ENCODE measurements at places on chromosomes 6 and 20.
A peak's percentile ranks its signal among the peaks of the same experiment; 100 is the strongest.

GRCh38 chr6:169229615-169230321 is 23.9 kb downstream of the THBS2 start:
- DNase-seq, result no peak

- DNase-seq, result no peak
Observed at GRCh38 chr6:84597238-84597875, 167.0 kb downstream of the TBX18 start.

GRCh38 chr6:113936093-113936934 is 34.6 kb downstream of the HDAC2 start:
- DNase-seq, result no peak

GRCh38 chr6:136089876-136090275 is 160.2 kb downstream of the MTFR2 start:
- no peak for DNase-seq

DNA sequence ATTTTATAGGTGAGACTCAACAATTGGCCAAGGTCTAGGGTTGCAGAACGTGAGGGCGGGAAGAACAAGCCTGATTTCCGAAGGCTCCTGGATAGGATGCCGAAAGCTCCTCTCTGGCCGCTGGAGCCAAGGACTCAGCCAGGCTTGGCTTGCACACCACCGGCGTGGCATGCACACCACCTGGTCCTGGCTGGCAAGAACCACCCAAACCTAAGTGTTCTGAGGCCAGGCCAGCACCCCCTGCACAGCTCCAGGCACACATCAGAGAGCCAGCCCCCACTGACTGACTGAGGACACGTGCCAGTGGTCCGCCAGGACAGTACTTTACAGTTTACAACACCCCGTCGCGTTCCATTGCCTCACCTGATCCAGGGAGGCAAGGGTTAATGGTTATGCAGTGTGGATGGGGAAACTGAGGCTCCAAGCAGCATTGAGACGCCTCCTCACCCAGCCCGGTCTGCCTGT is 414 bp downstream of the TGM2 start:
- DNase-seq, result no peak

DNA sequence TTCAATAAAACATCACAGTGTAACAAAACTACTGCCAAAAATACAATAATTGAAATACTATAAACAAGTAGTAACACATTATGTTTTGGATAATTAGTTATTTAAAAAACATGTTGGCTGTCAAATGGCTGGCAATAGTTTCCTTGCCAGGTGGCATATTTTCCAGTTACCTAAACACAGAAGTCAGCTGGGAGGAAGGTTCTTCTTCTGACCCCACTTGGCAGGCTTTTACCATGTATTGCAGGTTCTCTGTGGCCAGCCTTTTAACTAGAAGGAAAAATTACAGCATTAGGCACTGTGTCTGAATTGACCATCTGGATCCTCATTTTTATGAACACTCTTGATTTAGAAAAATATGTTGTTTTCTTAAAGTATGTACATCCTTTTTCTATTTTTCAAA is 131.4 kb downstream of the MMS22L start:
- no peak for DNase-seq

DNA sequence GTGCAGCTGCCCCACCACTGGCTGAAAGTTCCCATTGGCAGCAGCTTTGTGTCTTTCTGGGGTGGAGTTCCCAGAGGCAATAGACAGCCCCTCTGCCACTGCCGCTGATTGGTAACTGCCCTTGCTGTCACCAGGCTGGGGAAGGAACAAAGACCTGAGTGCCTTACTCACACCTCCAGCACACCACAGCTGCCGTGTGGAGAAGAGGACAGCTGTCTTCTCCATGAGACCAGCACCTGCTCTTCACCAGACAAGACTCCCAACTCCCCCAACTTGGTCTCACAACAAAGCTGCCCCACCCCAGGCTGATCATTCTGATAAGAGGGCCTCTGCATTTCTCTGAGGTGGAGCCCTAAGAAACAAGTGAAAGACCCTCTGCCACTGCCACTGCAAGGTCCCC is 39.7 kb upstream of the PTCHD4 start:
- no peak for DNase-seq

GRCh38 chr6:15761045-15761502 is 98.2 kb upstream of the DTNBP1 start:
- no peak for DNase-seq

DNA sequence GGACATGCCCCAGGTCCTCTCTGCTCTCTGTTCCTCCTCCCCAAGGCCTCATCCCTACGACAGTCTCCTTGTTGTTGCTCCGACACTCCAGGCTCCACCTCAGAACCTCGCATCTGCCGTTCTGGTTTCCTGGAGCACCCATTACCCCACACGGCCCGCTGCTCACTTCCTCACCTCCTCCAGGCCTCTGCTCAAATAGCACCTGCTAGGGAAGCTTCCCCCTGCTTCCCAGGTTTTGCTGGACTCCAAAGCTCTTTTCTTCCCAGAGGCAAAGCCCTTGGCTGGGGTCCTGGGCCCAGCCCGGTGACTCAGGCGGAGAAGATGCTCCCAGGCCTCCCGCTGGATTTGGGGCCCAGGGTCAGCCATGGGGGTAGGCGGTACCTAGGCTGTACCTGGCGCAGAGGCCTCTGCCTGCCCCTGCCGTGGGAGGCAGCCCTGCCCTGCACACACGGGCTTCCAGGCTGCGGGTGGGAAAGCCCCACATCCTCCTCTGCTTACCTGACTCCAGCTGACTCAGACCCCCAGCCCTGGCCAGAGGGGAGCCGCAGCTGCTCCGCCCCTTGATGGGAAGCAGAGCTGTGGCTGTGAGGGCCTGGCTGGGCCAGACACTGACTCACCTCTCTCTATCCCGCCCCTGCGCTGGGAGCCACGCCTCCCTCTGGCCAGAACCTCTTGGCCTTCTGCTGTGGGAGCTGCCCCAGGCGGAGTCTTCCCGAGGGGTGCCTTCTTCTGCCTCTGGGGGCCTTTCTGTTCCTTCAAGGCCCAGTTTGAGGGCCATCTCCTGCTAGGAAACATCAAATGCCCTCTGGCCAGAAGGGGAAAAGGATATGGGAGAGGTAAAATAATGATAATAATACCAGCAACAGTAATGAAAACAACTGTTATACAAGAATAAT is 130.5 kb downstream of the CEBPB start:
- DNase-seq, result peak; percentile 30

- no peak for DNase-seq
Observed at GRCh38 chr6:17022604-17023003, 79.2 kb upstream of the STMND1 start.

GRCh38 chr20:20070871-20071726 is 18.8 kb downstream of the CFAP61 start:
- no peak for DNase-seq

GRCh38 chr20:10067321-10067720 is 32.5 kb downstream of the ANKEF1 start:
- no peak for DNase-seq

DNA sequence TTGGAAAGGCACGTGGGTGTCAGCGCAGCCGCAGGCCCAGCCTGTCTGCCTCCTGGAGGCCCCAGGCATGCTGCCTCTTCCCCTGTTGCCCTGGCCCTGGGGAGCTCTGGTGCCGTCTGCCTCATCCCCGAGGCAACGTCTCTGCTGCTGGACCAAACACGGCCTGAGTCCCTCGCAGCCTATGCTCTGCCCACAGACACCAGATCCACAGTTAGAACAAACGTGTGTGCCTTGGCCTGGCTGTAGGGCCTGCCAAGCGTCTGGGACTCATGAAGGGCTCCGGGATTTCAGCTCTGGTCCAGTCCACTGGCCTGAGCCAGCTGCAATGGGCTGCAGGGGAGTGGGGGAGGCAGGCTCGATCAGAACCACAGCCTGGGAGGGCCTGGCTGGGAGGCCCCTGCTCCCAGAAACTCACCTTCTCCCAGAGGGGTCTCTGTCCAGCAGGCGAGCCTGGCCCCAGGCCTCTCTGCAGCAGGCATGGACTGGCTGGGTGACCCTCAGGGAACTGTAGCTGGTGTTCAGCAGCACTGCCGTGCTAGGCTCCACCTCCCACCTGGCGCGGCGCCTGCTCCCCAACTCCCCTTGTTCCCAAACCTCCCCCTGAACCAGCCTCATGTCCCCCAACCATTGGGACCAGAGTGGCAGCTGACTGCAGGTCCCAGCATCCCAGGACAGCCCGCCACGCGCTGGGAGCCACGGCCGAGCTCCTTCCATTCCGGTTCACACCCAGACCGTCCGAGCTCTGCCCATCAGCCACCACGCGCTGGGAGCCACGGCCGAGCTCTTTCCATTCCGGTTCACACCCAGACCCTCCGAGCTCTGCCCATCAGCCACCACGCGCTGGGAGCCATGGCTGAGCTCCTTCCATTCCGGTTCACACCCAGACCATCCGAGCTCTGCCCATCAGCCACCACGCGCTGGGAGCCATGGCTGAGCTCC is 197.0 kb downstream of the DLL1 start:
- no peak for DNase-seq

- DNase-seq, result no peak
Observed at GRCh38 chr6:15606347-15606746, 56.5 kb downstream of the DTNBP1 start.

- DNase-seq, result no peak
Observed at GRCh38 chr6:151293688-151294016, 53.9 kb downstream of the AKAP12 start.

DNA sequence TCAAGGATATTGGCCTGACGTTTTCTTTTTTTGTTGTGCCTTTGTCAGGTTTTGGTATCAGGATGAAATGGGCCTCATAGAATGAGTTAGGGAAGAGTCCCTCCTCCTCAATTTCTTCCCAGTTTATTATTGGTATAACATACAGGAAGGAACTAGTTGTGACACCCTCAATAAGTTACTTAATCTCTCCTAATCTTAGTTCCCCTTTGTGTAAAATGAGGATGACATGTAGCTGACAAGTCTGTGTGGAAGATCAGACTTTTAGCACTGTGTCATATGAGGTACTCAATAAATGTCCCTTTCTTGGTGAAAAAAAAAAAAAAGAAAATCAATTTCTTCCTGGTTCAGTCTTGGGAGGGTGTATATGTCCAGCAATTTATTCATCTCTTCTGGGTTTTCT is 155.8 kb downstream of the PDE7B start:
- no peak for DNase-seq

- no peak for DNase-seq
Observed at GRCh38 chr20:49886571-49887213, 28.6 kb downstream of the SPATA2 start.

- DNase-seq, result no peak
Observed at GRCh38 chr6:41269716-41270115, 16.8 kb downstream of the TREM1 start.

DNA sequence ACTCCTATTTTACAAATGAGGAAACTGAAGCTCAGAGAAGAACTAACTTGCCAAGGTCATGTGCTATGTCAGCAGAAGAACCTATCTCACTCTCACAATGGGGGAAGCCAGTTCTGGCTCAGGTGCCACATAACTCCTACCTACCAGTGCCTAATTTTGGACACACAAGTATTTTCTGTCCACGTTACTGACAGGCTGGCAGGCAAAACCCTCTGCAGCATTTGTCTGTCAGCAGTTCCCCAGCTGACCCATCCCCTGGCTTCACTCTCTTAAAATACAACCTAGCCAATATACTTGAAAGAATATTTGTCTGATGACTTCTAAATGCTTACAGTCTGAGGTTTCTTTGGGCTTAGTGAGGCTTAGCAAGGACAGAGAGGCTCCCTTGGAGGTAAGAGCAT is 15.5 kb downstream of the GSS start:
- no peak for DNase-seq

- DNase-seq, result no peak
Observed at GRCh38 chr6:111793711-111794111, 79.5 kb downstream of the FYN start.

DNA sequence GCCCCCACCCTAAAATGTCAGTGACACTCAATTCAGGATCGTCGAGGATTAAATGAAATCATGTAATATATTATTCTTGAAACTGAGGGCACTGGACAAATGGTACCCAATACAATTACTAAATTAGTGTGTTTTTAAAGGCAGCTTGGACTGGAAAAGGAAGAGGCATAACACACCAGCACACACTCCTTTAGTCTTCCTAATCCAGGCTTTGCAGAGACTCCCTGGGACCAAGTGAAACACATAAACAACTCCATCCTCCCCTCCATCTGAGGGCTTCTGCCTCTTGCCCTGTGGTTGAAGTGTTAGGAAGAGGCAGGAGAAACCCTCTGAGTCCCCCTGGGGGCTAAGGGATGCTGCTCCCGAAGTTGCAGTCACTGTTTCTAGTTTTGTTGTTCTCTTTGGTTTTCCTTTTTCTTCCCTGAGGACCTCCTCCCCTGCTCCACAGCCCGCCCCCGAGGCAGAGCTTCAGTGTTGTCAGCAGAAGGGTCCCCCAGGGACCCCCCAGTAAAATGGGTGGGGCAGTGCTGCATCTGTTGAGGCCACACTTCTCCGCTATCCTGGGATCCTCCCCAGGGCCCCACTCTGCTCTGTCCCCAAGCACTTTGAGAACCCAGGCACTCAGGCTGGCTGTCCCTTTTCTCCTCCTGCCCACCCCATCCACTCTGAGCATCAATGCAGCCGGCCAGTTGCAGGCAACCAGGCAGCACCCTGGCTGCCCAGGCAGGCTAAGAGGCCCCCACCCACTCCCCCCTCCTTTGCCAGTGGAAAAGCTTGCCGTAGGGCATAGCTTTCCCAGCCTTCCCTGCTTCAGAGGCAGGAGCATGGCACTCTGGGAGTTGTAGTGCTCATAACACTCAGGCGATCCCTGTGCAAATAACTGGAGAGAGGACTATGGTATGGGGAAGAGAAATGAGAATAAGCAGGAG is 5.9 kb downstream of the TMEM63B start:
- DNase-seq, result no peak

- no peak for DNase-seq
Observed at GRCh38 chr20:5864873-5865587, 85.3 kb downstream of the TRMT6 start.

DNA sequence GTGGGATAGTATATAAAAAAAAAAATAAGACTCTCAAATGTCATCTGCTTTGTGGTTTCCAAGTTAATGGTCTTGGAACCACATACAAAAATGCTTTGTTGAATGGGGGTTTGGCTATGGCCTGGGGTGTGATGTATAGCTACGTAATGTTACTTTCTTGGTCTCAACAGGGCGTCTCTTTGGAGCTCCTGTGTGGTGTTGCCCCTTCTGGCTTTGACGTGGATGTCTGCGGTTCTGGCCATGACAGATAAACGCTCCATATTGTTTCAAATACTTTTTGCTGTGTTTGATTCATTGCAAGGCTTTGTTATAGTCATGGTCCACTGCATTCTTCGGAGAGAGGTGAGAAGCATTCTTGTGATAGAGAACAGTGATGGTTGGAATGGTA is 457.7 kb downstream of the LMBRD1 start:
- DNase-seq, result no peak

DNA sequence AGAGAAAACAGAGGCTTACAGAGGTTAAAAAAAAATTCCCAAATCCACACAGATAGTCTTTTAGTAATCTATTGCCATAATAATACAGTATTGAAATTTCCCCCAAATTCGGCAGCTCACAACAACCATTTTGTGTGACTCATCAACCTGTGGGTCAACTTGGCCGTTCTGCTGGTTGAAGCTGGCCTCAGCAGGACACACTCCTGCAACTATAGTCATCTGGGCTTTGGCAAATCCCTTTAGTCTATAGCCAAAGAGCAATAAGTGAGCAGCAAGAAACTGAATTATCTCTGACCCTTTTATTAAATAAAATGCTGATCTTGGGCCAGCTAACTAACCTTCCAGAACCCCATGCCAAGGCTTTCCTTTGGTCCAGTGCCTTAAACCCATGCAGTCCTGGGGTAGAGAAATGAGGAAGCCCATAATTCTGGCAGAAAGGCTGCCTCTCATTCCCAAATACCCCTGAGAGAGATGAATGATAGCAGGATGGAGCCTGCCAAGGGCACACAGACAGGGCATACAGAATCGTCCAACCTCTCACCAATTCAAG is 17.2 kb upstream of the SNAP25 start:
- DNase-seq, result no peak

GRCh38 chr20:14711652-14712051 is 374.2 kb upstream of the FLRT3 start:
- DNase-seq, result no peak
